ENCODE measurements at places on chromosomes 3 and 15.

GRCh38 chr3:191438150-191438814 lies 22.7 kb upstream of the PYDC2 start:
- no peak for DNase-seq

- DNase-seq: no peak
Observed at GRCh38 chr3:186210852-186211500, 102.1 kb upstream of the ETV5 start.

GRCh38 chr15:90646662-90647305 lies 70.4 kb upstream of the BLM start:
- DNase-seq: no peak

- DNase-seq: no peak
Observed at GRCh38 chr15:49473031-49473430, 50.0 kb downstream of the FGF7 start.

- DNase-seq: no peak
Observed at GRCh38 chr3:124373524-124373923, 356.7 kb upstream of the UMPS start.

DNA sequence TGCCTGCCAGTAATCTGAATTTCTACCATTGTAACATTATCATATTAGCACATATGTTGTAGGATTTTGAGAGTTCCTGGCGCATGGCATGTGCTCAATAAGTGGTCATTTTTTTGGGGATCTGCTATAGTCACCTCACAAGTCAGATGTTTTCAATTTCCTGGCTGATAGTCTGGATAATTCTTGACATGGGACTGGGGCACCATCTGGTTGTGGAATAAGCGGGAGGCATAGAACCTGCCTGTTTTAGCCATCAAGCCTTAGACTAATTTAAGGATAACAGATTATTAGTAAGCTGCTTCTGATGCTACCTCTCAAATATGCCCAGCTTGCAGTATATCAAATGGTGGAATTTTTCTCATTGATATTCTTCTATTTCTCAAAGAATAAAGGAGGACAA lies 39.1 kb downstream of the GASK1A start:
- DNase-seq: no peak

GRCh38 chr15:45555934-45556608 lies 31.1 kb upstream of the BLOC1S6 start:
- DNase-seq: no peak

GRCh38 chr3:112744106-112744505 lies 102.6 kb downstream of the CD200R1L start:
- DNase-seq: no peak

GRCh38 chr3:40793730-40794129 lies 269.0 kb downstream of the ZNF621 start:
- DNase-seq: no peak

DNA sequence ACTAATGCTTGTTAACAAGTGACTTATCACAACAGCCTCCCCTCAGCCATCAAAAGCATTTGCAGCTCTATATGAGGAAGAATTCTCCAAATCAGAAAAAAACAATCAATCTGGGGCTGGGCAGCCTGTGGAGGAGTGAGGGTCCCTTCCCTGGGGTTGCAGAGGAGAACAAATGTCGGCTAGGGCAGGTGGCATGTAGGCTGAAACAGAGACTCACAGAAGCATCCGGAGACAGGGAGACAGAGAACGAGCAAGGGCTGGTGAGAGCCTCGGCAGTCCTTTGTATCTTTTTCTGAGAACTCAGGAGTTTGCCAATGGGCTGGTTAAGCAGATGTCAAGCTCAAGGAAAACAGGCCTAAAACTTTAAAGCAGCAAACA lies 15.8 kb downstream of the ITGA11 start:
- no peak for DNase-seq

DNA sequence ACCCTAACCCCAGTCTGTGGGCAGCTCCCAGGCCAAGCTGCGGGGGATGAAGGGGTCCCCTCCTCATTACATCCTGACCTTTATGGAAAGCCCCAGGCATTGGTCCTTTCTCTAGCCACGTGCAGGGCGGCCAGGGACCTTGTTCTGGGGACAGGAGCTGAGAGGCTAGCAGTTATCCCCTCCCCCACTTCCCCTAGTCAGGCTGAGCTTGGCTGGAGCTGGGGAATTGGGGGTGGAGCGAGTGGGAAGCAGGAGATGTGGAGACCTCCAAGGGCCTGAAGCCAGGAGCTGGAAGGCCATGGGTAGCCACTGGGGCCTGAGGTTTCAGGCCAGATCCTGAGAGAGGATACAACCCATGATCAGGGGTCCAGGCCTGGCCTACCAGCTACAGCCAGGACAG lies 45.8 kb downstream of the DNAH1 start:
- no peak for DNase-seq

- DNase-seq: no peak
Observed at GRCh38 chr3:88807491-88808105, 299.8 kb upstream of the EPHA3 start.

DNA sequence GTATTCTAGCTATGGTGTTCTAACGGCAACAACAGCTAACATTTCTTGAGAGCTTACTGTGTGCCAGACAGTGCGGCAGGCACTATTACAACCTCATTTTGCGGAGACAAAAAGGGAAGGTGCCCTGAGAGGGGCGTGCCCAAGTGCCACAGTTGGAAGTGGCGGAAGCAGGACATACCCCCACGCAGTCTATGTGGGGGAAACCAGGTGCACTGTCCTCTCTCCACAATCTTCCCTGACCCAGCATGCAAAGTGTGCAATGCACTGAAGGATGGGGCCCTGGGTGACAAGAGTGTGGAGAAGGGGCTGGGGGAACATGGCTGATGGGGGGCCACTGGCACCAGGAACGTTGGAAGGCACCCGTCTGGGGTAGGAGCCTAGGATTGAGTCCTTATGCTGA lies 8.6 kb downstream of the ANP32A start:
- DNase-seq: no peak

DNA sequence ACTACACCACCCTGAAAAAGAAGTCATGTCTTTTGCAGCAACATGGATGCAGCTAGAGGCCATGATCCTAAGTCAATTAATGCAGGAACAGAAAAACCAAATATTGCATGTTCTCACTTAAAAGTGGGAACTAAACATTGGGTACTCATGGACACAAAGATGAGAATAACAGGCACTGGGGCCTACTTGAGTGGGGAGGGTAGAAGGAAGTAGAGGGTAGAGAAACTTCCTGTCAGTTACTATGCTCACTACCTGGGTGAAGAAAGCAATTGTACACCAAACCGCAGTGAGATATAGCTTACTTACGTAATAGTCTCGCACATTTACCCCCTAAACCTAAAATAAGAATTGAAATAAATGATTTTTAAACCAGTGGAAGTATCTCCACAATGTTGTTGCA lies 480.5 kb upstream of the ARRDC4 start:
- no peak for DNase-seq

DNA sequence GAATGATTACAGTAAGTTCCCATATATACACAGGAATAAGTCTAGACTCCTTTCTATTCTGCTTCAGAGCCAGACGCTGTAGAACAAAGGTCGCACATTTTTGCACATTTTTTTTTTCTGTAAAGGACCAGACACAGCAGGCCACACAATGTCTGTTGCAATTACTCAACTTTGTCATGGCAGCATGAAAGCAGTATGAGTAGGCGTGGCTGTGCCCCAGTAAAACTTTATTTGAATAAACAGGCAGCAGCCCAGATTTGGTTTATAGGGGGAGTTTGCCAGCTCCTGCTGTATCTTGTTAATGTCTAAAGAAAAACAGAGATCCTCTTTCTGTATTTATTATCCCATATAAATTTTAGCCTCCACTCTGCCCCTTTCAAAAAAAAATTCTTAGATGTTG lies 708.3 kb downstream of the FHIT start:
- no peak for DNase-seq

DNA sequence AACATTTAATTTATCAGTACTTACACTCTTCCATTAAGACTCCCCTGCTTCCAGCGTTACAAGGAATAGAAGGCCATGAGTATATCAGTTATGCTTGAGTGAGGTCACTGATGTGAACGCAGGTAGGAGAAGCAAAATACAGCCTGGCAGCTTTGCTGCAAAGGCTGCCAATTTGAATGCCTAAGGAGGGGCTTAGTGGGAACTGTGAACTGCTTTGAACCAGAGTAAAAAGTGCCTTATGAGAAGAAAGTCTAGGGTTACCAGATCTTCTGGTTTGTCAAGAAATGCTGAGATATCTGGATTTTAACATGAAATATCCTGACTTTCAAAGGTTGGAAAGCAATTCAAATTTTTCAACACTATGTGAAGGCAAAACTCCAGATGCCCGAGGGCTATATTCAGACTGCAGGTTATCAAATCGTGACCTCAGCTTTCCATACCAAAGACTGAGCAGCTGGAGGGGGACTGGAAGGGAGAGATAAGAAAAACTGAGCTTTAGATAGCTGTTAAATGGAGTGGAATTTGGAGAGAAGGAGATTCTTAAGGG lies 446.3 kb upstream of the NECTIN3 start:
- no peak for DNase-seq

DNA sequence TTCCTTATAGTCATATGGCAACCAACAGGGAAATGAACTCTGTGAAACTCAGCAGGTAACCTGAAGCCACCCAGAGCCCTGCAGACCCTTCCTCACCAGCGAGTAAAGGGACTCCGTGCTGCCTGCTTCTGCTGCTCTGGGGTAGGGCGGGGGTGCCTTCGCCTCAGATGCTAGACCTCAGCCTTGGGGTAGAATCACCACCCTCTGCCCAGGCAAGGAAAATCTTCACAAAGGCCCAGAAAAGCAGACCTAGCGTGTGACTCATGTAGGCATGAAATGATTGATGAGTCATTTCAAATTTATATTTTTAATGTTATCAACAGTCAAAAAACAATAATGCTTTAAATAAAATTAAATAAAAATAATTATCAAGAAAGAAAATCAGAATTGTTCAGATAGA lies 6.6 kb downstream of the STIMATE start:
- no peak for DNase-seq

GRCh38 chr3:149382101-149382467 lies 4.6 kb upstream of the TM4SF1 start:
- no peak for DNase-seq

- no peak for DNase-seq
Observed at GRCh38 chr15:64503640-64504039, 43.3 kb downstream of the ZNF609 start.

- no peak for DNase-seq
Observed at GRCh38 chr3:6736836-6737629, 123.9 kb upstream of the GRM7 start.

DNA sequence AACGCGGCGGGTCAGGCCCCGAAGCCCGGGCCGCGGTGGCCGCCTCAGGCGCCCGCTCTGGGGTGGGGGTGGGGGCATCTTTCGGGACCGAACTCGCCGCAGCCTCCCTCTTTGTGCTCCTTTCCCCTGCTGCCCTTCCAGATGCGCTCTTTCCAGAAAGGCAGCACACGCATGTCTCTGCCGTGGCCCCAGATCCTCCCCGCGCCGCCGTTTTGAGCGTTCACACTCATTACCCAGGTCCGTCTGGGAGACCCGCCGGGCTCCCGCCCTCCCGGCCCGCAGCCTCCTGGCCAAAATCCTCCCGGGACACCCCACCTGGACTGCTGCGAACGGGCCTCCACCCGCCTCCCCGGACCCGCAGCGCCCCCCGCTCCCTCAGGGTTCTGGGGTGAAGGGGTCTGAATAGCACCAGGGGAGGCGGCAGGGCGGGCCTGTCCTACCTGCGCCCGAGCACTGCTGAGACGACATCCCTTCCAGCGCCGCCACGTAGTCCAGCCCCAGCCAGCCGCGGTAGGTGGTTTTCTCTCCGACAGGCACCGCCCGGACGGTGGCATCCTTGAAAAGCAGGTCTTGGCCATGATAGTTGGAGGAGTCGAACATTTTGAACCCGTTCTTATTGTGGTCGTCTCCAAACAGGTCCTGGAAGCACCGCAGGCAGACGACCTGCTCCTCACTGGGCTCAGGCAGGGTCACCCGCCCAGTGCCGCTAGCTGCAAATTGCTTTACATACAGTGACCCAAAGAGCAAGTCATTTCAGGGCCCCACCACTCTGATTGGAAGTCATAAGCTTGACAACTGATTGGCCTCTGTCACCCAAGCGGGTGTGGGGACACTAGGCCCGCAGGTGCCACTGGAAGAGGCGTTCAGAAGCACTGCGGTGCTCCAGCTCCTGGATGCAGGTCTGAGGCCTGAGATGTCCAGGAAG lies 25.9 kb downstream of the MELTF start:
- DNase-seq: no peak

DNA sequence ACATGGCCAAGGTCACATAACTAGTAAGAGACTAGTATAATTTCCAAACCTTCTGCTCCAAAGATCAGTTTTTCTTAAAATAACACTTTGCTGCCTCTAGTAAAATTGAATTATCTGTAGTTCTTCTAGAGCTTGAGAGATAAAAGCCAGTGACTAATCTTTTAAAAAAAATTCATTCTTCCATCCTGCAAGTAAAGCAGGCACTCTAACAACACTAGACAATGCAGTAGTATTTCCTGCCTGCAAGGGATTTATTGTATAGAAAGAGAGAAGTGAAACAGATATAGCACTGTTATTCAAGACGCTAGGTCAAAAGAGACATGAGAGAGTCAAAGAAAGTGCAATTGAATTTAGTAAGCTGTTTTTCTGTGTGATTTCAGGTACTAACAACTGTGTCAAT lies 159.5 kb upstream of the TBC1D5 start:
- no peak for DNase-seq

GRCh38 chr15:51731549-51732267 lies 5.7 kb downstream of the LYSMD2 start:
- no peak for DNase-seq

- no peak for DNase-seq
Observed at GRCh38 chr3:45280232-45280631, 54.1 kb upstream of the TMEM158 start.

- no peak for DNase-seq
Observed at GRCh38 chr15:71648095-71648494, 162.3 kb upstream of the NR2E3 start.

DNA sequence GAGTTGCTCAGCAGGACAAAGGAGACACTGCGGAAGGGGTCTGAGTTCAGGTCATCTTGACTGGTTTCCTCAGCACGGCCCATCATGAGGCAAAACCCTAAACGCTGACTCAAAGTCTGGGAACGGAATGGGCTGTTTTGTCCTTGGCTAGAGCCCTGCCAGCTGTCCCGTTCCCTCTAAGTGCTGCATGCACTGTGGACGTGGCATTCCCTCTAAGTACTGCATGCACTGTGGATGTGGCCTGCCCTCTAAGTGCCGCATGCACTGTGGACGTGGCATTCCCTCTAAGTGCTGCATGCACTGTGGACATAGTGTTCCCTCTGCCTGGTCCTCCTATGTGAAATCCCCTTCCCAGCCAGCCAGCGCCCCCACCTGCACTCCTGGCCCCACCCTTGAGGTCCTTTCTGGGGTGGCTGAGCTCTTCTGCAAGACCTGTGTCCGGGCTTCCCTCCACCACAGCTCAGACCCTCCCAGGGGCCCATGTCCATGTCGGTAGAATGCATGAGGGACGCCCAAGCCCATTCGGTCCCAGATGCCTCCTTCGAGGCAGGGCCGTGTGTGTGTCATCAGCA lies 36.7 kb downstream of the TM2D3 start:
- DNase-seq: no peak

- DNase-seq: no peak
Observed at GRCh38 chr3:129045675-129046036, 14.9 kb upstream of the GP9 start.

GRCh38 chr3:136239094-136239493 lies 11.0 kb upstream of the PCCB start:
- DNase-seq: no peak

Data from activated CD4-positive, CD25-positive, alpha-beta regulatory T cell treated with anti-CD3 and anti-CD28 coated beads, Interleukin-2, amount 50 U/mL, for 16 hours (primary cell).